ENCODE measurements at places on chromosomes 2 and 18.

DNA sequence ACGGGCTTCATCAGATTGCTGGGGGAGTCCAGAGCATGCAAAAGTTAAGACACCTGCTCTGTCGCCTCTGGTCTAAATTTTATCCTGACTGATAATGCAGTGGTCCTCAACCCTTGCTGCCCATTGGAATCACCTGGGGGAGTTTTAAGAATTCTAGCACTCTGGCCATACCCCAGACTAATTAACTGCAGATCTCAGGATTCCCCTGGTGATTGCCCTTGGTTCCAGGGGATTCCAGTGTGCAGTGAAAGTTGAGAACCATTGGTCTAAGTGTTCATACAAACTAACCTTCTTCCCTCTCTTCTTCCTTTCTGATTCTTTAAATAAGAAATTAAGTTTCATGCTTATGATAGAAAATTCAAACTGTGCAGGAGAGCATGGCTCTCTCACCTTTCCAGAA lies 105.7 kb upstream of the MGAT5 start:
- no peak for DNase-seq

DNA sequence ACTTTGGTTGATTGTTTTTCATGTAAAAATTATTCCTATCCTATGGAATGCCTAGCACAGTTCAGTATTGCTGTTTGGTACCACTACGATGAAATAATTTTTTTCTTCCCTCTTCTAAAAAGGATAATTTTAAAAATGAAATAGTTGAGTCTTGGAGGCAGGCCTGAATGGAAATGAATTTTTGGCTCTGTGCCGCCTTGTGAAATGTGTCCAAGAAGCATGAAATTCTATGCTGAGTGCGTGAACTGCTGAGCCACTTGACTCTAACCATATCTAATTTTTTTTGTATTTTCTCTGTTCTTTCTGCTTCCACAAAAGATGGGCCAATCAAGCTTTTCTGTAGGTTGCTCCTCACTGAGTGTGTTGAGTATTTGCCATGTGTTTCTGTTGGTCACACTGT lies 95.0 kb downstream of the PRPF40A start:
- DNase-seq, result no peak

DNA sequence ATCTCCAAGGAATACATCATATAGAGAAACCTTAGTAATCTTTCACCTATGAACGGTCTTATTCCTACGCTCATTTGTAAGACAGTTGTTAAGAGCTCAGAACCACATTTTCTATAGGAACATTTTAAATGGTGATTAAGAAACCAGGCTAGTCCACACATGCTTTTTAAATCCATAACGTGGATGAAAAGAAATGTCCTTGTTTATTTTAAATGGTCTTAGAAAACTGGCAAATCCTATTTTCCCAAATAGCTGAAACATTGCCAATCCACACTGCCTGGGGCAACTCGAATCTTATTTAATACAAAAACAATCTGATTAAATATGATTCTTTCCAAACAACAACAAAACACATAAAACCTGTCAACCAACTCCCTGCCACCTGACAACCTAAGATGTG lies 23.7 kb downstream of the METTL8 start:
- DNase-seq, result no peak

GRCh38 chr18:36075862-36076587 lies 8.7 kb upstream of the RPRD1A start:
- no peak for DNase-seq
